ENCODE measurements at places on chromosomes 7 and 10.

DNA sequence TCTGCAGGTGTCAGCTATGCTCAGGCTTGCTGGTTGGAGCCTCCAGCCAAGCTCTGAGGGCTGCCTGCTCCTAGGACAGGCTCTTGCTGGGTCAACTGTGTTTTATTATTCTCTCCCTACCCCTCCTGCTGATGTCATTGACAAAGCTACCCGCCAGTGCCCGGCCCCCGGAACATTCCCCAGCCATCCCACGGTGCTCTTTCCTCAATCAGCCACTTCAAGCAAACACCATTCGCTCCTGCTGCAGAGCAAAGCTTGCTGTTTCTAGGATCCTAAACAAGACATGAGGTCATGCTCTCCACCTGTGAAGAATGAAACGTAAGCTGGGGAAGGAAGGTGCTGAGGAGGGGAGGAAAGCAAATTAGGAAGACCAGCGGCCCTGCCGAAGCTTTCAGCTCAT, 2.1 kb upstream of the C10orf71 start:
- no peak for DNase-seq

DNA sequence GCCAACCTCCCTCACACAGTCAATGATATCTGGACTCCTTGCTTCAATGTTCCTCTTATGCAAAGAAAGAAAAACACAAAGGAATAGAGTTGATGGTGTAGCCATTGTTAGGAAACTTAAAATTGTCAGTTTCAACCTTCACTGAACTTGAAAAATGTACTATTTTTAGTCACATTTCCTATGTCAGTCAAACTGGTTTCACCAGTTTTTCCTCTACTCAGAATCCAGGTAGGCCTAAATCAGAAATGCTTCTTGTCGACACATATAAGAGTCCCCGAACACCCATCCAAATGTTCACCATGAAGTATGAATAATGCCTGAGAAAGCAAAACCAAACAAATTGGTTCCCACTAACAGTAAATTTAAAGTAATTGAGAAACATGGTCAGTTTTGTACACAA, 42.4 kb upstream of the ZMYND11 start:
- no peak for DNase-seq

GRCh38 chr7:126303926-126304325, 948.8 kb downstream of the GRM8 start:
- DNase-seq, result no peak

GRCh38 chr10:96690755-96691730, 29.3 kb downstream of the PIK3AP1 start:
- DNase-seq, result no peak

DNA sequence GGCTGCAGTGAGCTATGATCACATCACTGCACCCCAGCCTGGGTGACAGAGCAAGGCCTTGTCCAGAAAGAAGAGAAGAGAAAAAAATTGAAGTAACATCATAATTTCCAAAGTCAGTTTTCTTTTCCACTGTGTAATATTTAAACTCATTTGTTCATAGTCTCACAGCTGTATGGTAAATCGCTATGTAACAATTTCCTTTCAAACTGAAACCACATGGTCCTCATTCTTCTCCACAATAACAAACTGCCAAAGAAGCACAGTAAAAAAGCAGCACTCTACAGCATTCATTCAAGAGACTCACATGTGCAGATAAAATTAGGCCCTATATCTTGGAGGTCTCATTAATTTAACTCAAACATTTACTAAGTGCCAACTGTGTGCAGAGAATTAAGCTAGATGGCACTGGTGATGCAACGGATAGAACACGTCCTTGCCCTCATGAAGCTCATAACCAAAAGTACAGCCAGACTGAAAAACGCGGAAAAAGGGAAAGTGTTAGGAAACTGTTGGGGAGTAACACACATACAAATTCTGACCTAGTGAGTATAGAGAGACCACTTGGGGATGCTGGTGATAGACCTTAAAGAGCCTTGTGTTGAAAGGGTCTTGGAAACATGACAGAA, 174.0 kb upstream of the KCTD7 start:
- no peak for DNase-seq

DNA sequence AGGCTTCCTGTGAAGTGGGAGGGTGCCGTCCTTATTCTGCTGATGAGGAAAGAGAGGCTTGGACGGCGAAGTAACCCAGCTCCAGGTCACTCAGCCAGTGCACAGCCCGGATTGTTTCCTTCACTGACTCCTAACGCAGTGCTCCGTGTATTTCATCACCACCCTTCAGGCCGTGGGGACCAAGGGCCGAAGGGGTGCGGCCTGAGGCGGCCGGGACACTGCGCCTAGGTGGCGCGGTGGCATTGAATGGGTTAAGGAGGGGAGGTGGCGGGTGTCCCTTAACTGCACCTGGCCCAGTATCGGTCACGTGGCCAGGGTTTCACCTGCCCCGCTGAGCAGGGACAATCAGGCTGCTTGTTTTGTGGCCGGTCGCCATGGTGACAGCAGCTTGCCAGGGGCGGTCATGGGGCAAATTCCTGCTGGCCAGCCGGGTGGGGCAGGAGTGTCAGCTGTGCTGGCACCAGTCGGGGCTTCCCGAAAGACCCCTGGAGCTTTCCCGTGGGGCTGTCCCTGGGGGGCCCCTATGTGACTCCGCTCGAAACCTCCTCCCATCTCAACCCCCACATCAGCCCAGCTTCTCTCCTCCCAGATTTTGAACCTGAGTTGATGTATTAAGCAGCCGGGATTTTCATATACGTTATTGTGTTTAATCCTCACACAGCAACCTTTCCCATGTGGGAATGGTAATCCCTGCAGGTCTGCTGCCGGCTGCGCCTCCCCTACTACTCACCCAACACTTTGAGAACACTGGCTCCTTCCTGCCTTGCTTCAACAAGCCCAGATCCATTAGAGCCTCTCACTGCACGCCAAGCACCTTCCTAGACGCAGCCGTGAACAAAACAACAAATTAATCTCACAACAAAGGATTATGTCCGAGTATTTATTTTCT, 4.4 kb upstream of the ABHD11 start:
- DNase-seq, result peak; percentile 94

- no peak for DNase-seq
Measured at GRCh38 chr10:124594240-124594639, 132.6 kb downstream of the LHPP start.

Data from NCI-H2107 (cell line).